ENCODE measurements at places on chromosomes 12 and 14.

DNA sequence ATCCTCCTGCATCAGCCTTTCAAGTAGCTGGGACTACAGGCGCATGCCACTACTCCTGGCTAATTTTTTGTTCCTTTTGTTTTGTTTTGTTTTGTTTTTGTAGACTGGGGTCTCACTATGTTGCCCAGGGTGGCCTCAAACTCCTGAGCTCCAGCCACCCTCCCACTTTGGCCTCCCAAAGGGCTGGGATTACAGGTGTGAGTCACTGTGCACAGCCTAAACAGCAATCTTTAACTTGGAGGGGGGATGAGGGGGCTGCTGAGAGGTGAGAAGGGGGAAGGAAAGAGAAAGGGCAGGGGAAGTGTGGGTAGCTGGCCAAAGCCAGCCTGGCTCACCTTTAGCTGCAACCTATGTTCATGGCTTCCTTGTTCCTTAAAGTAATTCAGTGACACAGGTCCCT is 77.4 kb downstream of the KDM2B start:
- no peak for DNase-seq

DNA sequence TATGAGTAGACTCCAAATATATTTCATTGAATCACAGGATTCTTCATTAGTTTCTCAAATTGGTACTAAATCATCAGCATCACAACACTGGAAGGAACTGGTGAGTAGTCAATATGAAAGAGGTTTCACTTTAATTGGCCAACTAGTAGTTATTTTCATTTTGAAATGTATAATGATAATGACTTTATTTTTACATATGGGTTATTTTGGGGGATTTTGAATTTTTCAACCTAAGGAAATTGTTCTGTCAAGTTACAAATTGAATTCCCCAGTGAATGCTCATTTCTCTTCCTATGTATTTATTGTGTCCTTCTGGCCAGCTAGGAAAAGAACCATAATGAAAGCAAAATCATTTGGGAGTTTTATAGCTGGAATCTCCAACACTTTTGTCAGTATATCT is 174.2 kb upstream of the ATP2B1 start:
- no peak for DNase-seq

DNA sequence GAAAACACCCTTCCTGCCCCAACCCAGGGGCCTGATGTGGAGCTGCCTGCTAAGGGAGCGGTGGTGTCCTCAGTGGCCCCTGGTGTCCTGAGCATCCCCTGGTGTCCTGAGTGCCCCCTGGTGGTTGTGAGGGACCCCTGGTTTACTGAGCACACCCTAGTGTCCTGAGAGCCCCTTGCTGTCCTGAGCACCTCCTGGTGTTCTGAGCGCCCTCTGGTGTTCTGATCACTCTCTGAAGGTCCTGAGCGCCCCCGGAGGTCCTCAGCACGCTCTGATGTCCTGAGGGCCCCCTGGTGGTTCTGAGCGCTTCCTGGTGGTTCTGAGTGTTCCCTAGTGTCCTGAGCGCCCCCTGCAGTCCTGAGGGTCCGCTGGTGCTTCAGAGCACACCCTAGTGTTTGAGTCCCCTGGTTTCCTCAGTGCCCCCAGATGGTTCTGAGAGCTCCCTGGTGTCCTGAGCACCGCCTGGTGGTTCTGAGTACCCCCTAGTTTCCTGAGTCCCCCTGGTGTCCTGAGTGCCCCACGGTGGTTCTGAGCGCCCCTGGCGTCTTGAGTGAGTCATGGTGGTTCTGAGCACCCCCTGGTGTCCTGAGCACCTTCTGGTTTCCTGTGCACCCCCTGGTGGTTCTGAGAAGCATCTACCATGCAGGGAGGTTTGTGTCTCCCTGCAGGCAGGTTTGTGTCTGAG is 1004.2 kb downstream of the TMEM121 start:
- DNase-seq = no peak

GRCh38 chr14:34161351-34162082 is 210.6 kb upstream of the EGLN3 start:
- DNase-seq = no peak

DNA sequence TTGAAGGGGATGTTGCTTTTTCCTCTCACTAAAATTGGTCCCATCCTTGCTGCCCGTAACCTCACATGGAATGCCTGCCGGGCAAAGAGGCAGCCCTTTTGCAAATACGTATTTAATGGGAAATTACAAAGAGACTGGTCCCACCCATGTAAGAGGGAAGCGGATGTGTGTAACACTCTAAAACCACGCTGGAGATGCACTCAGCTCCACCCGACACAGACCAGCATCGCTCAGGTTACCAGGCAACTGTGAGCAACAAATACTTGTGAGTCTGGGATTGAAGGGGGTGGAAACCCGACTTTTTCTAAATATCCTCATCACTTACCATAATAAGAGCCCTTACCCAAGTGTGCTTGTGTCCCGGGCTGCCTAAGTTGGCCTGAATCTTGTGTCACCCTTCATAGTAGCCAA is 47.7 kb downstream of the ELK3 start:
- peak; percentile 41 for DNase-seq

GRCh38 chr12:59446116-59446515 is 149.7 kb upstream of the SLC16A7 start:
- no peak for DNase-seq

DNA sequence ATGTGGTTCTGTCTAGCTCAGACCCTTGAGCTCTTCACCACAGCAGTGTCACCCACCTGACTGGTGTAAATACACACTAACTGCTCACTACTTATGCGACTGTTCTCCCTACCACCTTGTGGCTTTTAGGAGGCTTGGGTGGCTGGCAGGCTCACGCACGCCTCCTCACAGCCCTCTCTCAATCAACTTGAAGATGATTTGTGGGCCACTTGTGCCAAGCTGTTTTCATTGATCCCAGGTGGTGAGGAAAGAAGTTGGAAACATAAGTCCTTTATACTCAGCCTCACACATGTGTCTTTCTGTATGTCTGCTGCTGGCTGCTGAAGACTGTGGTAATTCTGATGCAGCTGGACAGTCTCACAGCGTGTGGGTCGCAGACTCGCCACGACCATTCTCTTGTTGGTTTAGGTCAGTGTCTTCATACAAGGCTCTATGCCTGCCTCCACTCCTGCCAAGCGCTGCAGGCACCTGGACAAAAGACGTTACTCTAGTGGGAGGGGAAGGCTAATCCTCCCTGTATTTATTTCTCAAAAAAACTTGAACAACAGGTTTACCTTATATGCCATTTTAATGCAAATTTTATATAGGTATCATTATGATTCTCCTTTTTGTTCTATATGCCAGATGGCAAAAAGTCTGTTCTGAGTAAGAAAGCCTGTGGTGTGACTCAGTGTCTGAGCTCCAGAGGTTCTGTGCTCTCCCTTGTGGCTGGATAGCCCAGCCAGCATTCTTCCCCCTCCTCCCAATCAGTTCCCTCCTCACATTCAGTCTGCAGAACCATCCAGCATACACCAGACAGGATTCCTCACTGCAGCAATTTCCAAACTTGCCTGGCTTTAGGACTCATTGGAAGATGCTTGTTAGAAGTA is 115.6 kb downstream of the DIP2B start:
- no peak for DNase-seq

- peak; percentile 98 for DNase-seq
These were observed 21.0 kb upstream of the CHFR start for GRCh38 chr12:132908145-132909029.

GRCh38 chr12:122937622-122938091 is 28.6 kb downstream of the ABCB9 start:
- no peak for DNase-seq

- DNase-seq = no peak
These were observed 46.3 kb downstream of the NTS start for GRCh38 chr12:85920324-85920947.

DNA sequence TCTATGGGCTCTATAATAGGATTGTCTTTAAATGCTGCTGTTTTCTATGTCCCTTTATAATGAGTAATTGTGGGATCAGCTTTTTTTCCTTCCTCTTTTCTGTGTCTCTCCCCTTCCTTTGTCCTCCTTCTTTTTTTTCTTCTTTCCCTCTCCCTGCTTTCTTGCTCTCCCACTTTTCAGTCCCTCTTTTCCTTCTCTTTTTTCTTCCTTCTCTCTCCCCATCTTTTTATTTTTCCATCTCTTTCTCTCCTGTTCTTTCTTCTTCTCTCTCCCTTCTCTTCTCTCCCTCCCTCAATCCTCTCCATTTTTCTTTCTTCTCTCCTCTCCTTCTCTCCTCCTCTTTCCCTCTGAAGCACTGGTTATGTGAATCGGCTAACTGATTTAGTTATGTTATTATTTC is 62.5 kb upstream of the RD3L start:
- no peak for DNase-seq

All from Peyer's patch (tissue), 4 donors.